Astrocyte of the spinal cord (primary cell): ENCODE measurements at places on chromosomes 4 and X.

DNA sequence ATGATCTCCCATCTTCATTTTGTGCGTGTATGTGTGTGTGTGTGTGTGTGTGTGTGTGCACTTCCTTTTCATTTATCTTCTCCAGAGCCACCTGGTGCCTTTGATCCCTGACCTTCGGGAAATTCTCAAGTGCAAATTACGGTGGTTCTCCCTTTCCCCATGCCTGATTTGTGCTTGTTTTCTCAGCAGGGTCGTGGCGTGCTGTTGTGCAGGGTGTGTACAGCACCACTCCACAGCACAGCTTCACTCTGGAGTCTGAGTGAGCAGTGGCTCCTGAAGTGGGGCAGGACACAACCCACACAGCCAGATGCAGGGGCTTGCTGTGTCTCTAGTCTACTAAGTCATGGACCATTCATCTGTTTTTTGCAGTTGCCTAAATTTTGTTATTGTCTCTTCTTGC lies 114.2 kb upstream of the TBC1D9 start:
- no peak for DNase-seq

DNA sequence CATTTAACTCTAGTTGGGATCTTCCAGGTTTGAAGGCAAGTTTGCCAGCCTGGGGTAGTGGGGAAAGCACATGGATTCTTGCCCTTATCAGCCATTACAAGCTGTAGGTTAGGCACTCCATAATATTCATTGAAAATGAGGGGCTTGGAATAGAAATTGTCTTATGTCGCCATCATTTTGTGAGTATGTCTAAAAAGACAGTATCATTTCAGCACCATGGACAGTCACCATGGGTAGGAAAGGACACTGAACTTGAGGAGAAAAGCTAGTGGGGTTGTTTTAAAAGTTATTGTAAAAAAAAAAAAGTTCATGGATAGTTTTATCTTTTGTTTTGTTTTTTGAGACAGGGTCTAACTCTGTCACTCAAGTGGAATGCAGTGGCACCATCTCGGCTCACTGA lies 356.1 kb downstream of the HNRNPD start:
- DNase-seq = peak; percentile 8

DNA sequence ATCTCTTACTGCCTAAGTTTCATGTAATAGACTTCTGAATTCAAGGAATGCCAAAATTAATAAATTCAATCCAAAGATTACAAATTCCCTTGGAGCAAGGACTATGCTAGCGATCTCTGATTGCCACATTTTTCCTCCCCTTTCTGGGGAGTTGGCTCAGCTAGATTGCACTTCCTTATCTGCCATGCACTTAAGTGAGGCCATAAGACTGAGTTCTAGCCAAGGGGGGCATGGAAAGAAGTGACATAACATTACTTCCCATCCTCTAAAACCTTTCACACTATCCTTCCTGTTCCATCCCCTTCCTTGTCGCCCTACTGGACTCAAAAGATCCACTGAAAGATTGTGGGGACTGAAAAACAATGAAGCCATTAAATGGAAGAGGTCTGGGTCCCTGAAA lies 53.8 kb upstream of the TXK start:
- DNase-seq = no peak

- DNase-seq = no peak
These were observed 242.8 kb downstream of the ADGRL3 start for GRCh38 chr4:61442936-61443335.

DNA sequence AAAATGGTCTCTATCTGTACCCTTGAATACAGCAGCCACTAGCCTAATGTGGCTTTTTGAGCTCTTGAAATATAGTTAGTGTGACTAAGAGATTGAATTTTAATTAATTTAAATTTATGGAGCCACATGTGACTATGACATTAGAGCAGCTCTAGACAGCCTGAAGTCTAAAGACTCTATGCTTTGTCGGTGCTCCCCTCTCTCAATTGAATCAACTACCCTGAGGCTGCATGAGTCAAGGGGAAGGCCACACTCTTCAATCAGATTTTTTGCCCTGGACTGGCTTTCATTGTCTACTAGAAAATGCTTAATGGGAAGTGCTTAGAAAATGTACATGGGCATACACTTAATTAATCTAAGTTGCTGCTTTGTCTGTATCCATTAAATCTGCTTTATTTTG lies 11.7 kb downstream of the TLR7 start:
- no peak for DNase-seq

GRCh38 chr4:25100021-25100555 lies 60.2 kb downstream of the SEPSECS start:
- no peak for DNase-seq

GRCh38 chr4:123624959-123625358 lies 228.4 kb downstream of the SPRY1 start:
- DNase-seq = no peak

DNA sequence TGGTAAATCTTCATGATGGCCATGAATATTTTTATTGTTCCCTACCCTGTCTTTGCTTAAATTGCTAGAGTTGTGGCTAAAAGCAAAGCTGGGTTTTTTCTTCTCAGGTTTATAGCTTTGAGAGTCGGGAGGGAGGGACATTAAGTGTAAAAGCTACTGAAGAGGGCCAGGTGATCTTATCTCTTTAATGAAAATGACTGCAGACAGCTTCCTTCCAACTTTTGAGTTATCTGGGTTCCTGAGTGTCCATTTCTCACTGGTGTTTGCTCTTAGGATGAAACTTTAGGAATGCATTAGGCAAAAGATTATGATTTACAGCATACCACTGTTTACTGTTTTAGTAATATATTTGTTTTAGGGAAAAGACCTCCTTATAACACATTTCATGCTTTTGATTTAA lies 187.7 kb downstream of the SHROOM3 start:
- DNase-seq = no peak

- peak; percentile 83 for DNase-seq
These were observed 87.3 kb upstream of the ZNF81 start for GRCh38 chrX:47749185-47749967.

DNA sequence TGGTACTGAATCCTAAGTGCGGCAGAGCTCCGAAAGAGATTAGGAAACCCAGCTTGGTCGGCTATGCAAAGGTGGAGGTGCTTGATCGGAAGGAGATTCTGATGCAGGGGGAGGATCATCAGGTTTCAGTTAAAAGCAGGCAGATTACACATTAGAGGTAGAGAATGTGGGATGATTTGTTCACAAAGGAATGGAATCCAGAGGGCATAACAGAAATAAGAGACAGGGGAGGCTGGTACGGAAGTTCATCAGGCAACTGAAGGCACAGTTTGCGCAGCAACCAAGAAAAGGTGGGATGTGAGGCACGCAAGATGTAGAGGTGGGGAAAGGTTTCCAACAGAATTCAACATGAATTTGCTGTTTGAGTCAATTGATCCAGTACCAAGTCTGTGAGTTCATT lies 424 bp upstream of the ZNF330 start:
- DNase-seq = no peak

DNA sequence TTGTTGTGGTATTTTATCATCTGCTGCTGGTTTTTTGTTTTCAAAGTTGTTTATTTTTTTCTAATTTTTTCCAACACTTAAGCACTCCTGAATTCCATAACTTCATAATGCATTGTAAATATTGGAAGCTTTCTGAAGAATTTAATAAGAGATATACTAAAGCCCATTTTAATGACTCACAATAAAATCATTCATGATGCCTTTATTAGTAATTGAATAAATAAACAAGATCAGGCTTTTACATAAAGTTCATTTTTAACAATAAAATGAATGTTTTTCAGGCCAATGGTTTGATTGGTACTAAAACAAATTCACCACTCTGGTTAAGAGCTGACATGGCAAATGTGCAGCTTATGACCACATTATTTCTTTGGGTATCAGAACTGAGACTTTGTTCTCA lies 408.2 kb upstream of the SMIM31 start:
- no peak for DNase-seq

- no peak for DNase-seq
These were observed 384.6 kb downstream of the PPP3CA start for GRCh38 chr4:100962698-100963097.

- no peak for DNase-seq
These were observed 78.3 kb downstream of the CLDN22 start for GRCh38 chr4:183241721-183242151.

DNA sequence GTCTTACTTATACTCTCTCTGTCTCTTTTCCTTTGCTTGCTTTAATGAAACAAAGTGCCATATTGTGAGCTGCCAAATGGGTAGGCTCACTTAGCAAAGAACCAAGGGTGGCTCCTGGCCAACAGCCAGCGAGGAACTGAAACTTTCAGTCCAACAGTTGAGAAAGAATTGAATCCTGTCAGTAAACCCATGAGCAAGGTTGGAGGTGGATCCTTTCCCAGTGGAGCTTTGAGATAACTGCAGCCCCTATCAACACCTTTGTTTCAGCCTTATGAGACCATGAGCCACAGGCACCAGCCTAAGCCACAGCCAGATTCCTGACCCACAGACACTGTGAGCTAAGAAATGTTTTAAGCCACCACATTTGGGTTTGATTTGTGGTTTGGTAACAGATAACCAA lies 362.2 kb downstream of the PDGFC start:
- DNase-seq = no peak

GRCh38 chrX:46722742-46723568 lies 36.0 kb downstream of the SLC9A7 start:
- DNase-seq = no peak

DNA sequence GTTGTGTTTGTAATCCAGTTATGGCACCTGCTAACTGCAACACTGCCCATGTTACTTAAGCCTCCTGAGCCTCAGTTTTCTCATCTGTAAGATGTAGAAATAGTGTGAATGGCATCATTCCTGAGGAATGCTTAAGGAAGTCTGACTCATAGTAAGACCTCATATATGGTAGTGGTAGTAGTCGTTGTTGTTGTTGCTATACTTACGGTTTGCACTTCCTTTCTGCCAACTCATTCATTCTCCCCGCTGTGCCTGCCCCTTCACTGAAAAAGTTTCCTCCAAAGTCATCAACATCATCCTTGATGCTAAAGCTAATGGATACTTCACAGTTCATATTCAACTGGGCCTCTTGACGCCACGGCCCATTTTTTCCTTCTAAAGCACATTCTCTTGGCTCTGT lies 54.2 kb upstream of the SPANXN3 start:
- peak; percentile 13 for DNase-seq

- no peak for DNase-seq
These were observed 11.8 kb upstream of the TSPAN5 start for GRCh38 chr4:98670186-98670585.

DNA sequence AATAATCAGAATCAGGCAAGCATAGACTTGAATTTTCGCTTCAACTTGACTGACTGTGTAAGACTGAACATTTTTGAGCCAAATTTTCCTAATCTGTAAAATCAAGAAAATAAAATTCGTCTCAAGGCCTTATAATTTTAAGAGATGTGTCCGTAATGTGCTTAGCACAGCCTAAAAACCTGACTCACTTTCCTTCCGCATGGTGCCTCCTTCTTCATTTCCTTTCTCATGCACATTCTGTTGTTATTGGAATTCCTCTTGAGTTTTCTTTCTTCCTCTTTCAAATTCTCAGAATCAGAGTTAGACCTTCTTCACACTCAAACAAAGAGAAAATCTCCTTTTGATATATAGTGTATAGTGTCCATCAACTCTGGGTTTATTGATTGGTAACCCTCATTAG lies 208.9 kb upstream of the SLIT2 start:
- no peak for DNase-seq

DNA sequence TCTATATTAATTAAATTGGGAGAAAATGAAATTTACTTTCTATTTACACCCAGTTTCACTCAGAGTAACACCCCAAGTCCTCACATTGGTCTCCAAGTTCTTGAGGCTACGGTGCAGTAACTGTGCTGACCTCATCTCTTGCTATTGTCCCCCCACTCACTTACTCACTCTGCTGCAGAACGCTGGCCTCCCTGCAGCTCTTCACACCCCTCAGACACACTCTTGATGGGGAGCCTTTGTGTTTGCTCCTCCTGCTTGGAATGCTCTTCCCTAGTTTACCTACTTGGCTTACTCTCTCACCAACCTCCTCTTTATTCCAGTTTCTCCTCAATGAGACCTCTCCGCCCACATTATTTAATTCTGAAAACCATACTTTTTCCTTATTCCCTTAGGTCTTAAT lies 22.2 kb upstream of the SPARCL1 start:
- no peak for DNase-seq

- peak; percentile 96 for DNase-seq
These were observed at the start of gene KLHL4 for GRCh38 chrX:87517571-87518141. Gene KLHL4 (plus strand): TSS chrX:87517802. CDS start chrX:87517894, 92 bp downstream.

DNA sequence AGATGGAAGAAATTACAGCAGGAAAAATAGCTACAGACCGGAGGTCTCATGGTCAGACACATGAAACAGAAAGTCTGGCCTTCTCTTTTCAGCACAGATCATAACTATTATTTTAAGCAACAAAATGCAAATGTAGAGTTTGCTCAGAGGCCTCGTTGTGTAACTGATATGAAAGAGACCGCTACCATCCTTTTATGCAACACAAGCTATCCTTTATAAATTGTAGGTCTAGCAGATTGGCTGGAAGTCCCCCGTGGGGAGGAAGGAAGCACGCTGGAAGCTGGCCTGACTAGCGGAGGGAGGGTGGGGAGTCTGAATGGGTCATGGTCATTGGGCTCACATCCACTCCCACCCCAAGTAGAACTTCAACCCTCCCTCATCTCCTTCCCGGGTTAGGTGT lies 27.7 kb downstream of the DMP1 start:
- DNase-seq = no peak

GRCh38 chr4:8557151-8558076 lies 22.8 kb upstream of the GPR78 start:
- no peak for DNase-seq

- peak; percentile 48 for DNase-seq
These were observed 189.1 kb downstream of the NDST4 start for GRCh38 chr4:114924311-114924710.

- peak; percentile 53 for DNase-seq
These were observed 8.1 kb upstream of the KLHL2 start for GRCh38 chr4:165199286-165199685.

DNA sequence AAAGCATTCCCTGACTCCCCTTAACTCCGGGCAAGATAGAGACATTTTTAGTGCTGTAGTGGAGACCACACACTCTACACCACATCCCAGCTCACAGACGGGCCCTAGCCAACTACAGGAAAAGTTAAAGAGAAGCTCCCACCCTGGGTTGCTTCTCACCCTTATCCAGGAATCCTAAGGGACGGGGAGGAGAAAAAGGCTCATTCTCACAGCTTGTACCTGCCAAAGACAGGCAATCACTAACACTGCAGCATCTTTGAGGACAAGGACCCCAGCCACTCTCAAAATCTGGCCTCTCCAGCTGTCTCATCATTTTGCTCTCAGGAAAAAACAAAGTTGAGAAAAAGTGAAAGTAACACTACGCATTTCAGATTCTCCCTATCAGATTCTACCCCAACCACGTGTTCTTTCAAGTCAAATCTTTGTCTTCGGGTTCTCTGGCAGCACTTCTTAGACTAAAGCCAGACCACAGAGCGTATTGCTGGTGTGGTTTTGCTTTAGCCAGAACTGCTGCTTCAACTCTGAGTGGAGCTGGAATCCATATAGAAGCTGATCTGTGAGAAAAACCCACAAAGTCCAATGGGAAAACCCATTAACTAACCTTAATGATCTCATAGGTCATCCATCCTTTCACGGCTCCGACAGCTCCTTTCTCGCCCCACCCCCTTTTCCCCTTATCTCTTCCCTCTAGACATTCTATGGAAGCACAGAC lies 605.9 kb upstream of the DIPK2B start:
- peak; percentile 94 for DNase-seq

- DNase-seq = no peak
These were observed 15.0 kb downstream of the SRPX2 start for GRCh38 chrX:100658941-100659381.

- peak; percentile 47 for DNase-seq
These were observed 147.8 kb upstream of the BCOR start for GRCh38 chrX:40245488-40246071.
